Activated CD4-positive, alpha-beta T cell treated with anti-CD3 and anti-CD28 coated beads, Interleukin-2, amount 10 ng/mL, durations not matched to agents 24 days and 14 days (primary cell): ENCODE measurements at places on chromosomes 3 and 15. TPM values are rescaled to one million over a fixed set of nuclear protein-coding genes. Genes with fewer than 3 reads are reported as not detected.

- peaks cover 2% of the 10 kb centered on the region for H3K27me3 ChIP-seq
- H3K27ac ChIP-seq = no peak overlapping the region
- no peak overlapping the region for H3K4me3 ChIP-seq
- H3K4me1 ChIP-seq = no peaks in the 10 kb centered on the region
- no peaks in the 10 kb centered on the region for H3K36me3 ChIP-seq
- no peak for DNase-seq
These were observed 8.7 kb upstream of the MCCC1 start for GRCh38 chr3:183108001-183108449.

- no peak overlapping the region for H3K4me3 ChIP-seq
- no peak overlapping the region for H3K27ac ChIP-seq
- DNase-seq = no peak
- no peaks in the 10 kb centered on the region for H3K4me1 ChIP-seq
- H3K36me3 ChIP-seq = no peaks in the 10 kb centered on the region
These were observed 2.5 kb downstream of the SLC28A1 start for GRCh38 chr15:84886984-84887299.

DNA sequence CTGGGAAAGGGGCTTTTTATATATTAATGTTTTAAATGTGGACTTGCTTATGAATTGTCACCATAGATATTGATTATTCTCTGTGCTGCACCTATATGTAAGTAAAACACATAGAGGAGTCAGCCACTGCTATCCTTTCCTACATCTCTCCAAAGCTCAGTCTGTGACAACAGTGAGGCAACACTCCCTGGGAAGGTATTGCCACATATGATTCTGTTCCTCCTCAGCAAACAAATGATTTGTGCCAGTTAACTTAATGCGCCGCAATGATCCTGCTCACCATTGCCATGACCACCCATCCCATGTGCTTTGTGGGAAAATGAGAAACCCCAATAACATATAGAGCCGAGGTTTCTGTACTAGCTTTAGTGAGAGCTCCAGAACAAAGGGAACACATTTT is 75.1 kb upstream of the FBN1 start:
- H3K27me3 ChIP-seq = no peaks in the 10 kb centered on the region
- peaks cover 3% of the 10 kb centered on the region for H3K4me1 ChIP-seq
- DNase-seq = no peak
- H3K4me3 ChIP-seq = no peak overlapping the region

DNA sequence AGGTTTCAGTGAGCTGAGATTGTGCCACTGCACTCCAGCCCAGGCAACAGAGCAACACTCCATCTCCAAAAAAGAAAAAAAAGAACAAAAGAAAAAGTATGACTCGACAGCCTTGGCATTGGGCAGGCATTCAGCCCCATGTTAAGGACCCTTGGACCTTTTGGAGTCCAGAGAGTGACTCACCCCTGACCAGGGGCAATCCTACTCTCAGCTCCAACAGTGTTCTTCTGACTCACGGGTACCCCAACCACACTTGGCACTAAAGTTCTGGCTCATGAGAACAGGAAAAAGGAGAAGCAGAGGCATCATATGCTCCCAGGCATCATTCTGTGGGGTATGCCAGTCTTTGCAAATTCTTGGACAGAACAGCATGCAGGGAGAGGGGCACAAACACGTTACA is 252.4 kb upstream of the HES1 start:
- H3K27me3 ChIP-seq = peaks cover 7% of the 10 kb centered on the region
- no peak overlapping the region for H3K4me3 ChIP-seq
- DNase-seq = no peak
- no peaks in the 10 kb centered on the region for H3K36me3 ChIP-seq

- H3K27ac ChIP-seq = no peak overlapping the region
- no peak for DNase-seq
- no peaks in the 10 kb centered on the region for H3K4me1 ChIP-seq
- no peaks in the 10 kb centered on the region for H3K27me3 ChIP-seq
- no peak overlapping the region for H3K4me3 ChIP-seq
These were observed 322.3 kb downstream of the CNTN4 start for GRCh38 chr3:2420919-2421318.

DNA sequence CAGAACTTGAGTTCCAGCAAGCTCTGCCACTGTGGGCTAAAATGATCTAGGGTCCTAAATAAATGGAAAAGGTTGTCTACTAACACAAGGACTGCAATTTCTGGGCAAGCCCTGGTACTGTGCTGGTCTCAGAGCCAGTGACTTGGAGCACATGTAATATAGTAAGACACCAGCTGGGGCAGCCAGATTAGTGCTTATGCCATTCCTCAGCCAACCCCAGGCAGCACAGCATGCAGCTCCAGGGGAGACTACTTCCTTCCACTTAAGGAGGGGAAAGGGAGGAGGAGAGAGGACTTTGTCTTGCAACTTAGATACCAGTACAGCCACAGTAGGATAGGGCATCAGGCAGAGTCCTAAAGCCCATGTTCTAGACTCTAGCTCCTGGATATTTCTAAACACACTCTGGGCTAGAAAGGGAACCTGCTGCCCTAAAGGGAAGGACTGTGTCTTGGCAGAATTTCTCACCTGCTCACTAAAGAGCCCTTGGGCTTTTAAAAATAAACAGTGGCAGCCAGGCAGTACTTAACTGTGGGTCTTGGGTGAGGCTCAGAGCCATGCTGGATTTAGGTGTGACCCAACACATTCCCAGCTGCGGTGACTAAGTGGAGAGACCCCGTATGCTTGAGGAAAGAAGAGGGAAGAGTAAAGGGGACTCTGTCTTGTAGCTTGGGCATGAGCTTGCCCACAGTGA is 223.7 kb upstream of the BCHE start:
- H3K4me1 ChIP-seq = no peaks in the 10 kb centered on the region
- DNase-seq = no peak
- H3K27me3 ChIP-seq = no peaks in the 10 kb centered on the region
- H3K27ac ChIP-seq = no peak overlapping the region

- H3K4me3 ChIP-seq = peak overlapping the region; percentile 72
- peak; percentile 89 for DNase-seq
- H3K36me3 ChIP-seq = peaks cover 7% of the 10 kb centered on the region
These were observed 9.8 kb downstream of the P2RY14 start for GRCh38 chr3:151268267-151269235.

- peak; percentile 75 for DNase-seq
- H3K4me1 ChIP-seq = no peaks in the 10 kb centered on the region
- H3K4me3 ChIP-seq = no peak overlapping the region
- no peaks in the 10 kb centered on the region for H3K27me3 ChIP-seq
These were observed 461.5 kb upstream of the PPP2R3A start for GRCh38 chr3:135503760-135504686.

DNA sequence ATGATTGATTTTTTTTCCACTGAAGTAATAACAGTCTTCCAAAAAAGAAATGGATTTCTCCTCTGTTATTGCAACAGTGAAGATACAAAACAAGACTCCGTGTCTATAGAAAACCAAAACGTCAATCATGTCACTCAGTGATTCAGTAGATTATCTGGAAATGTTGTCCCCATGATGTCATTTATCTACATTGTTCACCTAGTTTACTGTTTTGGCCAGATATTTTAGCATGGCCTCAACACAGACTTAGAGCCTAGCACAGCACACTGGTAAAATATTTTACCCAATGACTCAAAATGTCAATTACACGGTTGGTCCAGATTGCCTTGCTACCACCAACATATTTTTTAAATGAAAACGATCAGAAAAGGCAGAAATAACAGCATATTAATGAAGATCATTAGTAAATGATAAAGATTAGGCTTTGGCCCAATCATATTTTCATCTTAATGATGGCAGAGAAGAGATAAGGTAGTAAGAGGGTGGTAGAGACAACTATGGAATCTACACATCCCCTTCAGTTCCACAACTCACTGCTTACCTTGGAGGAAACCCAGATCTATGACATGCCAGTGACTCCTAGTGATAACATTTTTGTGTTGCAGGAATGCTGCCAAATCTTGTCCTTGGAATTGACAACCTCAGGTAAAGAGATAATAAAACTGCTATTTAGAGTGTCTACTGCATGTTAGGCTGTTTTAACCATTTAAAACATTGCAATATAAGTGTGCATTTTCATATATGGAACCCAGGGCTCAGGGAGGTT is 347.7 kb upstream of the ARPP21 start:
- no peak overlapping the region for H3K27ac ChIP-seq
- peaks cover 4% of the 10 kb centered on the region for H3K4me1 ChIP-seq
- peaks cover 2% of the 10 kb centered on the region for H3K27me3 ChIP-seq

DNA sequence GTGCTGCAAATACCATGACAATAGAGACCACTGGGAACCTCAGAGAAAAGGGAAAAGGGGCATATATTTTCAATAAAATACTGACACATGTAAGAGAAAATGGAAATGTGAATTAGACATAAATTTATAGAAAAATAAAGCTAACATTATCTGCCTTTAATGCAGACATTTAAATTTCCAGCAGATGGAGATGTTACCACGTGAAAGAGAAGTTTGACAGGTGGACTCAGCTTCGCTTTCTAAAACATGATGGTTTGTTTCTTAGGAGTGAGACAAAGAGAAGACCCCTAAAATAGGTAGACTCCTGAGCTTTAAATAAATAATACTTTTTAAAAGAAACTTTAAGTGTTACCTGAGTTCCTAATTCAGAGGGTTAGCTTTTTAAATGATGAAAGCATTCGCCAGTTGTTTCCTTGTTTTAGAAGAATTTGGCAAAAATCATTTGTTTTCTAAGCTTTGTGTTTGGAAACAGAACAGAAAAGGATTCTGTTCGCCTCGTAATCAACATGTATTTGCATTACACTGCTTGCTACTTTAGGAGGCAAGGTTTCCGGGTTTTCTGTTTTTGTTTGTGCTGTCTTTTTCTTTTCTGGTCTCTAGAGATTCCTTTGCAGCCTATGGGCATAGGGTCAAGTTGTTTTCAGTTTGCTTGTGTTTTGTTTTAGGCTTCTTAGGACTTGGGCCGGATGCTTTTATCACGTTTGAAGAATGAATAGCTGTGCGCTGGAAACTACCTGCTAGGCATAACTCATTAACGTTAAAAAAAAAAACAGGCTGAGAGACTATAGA is 271.4 kb downstream of the THSD4 start:
- no peaks in the 10 kb centered on the region for H3K36me3 ChIP-seq
- H3K4me1 ChIP-seq = no peaks in the 10 kb centered on the region
- H3K4me3 ChIP-seq = no peak overlapping the region
- no peak for DNase-seq
- peaks cover 36% of the 10 kb centered on the region for H3K27me3 ChIP-seq
- H3K27ac ChIP-seq = no peak overlapping the region

GRCh38 chr3:196641333-196642054 is 2.0 kb downstream of the NRROS start:
- peak overlapping the region; percentile 94 for H3K27ac ChIP-seq
- peaks cover 62% of the 10 kb centered on the region for H3K4me1 ChIP-seq
- H3K27me3 ChIP-seq = no peaks in the 10 kb centered on the region
- peaks cover 31% of the 10 kb centered on the region for H3K36me3 ChIP-seq
- peak; percentile 73 for DNase-seq

GRCh38 chr15:69601711-69602504 is 149.3 kb downstream of the RPLP1 start:
- H3K27ac ChIP-seq = no peak overlapping the region
- H3K27me3 ChIP-seq = peaks cover 28% of the 10 kb centered on the region
- no peak for DNase-seq
- H3K4me1 ChIP-seq = peaks cover 7% of the 10 kb centered on the region
- H3K4me3 ChIP-seq = no peak overlapping the region

DNA sequence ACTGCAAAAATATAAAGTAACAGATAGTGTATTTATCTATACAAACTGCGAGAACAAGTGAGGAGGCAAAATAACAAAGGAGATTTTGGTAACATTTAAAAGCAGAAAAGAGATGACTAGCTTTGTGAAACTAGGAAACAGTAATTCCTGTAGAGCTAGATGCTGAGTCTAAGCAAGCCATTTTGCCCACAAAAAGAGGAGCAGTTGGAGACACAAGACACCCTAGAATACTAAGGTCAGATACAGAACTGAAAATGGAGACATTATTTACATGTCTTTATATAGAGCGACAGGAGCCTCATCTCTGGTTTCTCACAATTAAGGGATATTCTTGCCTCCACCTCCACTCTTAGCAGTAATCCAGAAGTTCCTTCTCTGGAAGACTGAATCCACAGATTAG is 732.4 kb upstream of the GBE1 start:
- H3K27me3 ChIP-seq = no peaks in the 10 kb centered on the region
- no peak overlapping the region for H3K27ac ChIP-seq
- no peak for DNase-seq
- H3K4me1 ChIP-seq = no peaks in the 10 kb centered on the region
- H3K36me3 ChIP-seq = no peaks in the 10 kb centered on the region

GRCh38 chr3:107962946-107963345 is 127.9 kb downstream of the CD47 start:
- H3K4me1 ChIP-seq = no peaks in the 10 kb centered on the region
- H3K27ac ChIP-seq = no peak overlapping the region

DNA sequence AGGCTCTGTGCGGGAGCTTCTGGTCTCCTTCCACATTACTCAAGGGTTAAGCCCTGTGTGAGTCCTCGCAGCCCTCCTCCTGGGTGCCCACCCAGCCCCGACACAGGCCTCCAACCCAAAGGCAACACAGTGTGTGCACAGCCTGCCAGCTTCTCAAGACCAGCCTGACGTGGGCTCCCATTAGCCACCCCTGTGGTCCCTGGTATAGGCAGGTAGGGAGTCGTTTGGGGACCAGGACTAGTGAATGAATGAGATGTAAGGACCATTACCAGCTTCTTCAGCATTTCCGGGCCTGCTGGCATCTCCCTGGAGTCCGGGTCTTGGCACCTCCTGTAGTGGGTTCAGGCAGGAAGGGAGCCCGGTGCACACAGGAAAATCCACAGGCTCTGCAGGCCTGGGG is 20.2 kb upstream of the PLXNA1 start:
- H3K4me1 ChIP-seq = no peaks in the 10 kb centered on the region
- no peak overlapping the region for H3K27ac ChIP-seq
- DNase-seq = no peak

DNA sequence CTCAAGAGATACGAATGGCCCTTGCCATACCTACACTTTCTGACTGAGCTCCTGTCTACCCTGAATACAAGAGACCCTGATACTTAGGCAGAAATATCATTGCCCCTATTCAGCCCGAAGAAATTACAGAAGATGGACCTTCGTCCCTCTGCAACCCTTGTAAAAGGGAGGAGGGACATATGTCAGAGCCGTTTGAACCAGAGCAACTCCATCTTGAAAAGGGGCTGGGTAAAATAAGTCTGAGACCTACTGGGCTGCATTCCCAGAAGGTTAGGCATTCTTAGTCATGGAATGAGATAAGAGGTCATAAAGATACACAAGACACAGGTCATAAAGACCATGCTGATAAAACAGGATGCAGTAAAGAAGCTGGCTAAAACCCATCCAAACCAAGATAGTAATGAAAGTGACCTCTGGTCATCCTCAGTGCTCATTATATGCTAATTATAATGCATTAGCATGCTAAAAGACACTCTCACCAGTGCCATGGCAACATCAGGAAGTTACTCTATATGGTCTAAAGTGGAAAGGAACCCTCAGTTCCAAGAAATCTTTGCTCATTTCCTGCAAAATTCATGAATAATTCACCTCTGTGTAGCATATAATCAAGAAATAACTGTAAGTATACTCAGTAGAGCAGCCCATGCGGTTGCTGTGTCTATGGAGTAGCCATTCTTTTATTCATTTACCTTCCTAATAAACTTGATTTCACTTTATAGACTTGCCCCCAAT is 49.7 kb upstream of the GPD1L start:
- no peak for DNase-seq
- H3K4me3 ChIP-seq = no peak overlapping the region
- no peaks in the 10 kb centered on the region for H3K36me3 ChIP-seq

The AADACL2 gene
- not detected in 2 replicates for total RNA-seq

The USP3 gene
- total RNA-seq = 46.7 and 49.2 TPM in 2 replicates

The ZNF660 gene
- 0.17 and 0.30 TPM in 2 replicates for total RNA-seq

The ITIH4 gene
- 3.5 and 3.6 TPM in 2 replicates for total RNA-seq

The DNAJC17 gene
- total RNA-seq = 53.8 and 54.3 TPM in 2 replicates

The RPS17 gene
- total RNA-seq = 2,675 and 2,728 TPM in 2 replicates

The SLC22A14 gene
- not detected in 2 replicates for total RNA-seq

The RTP2 gene
- not detected in 2 replicates for total RNA-seq
